ENCODE measurements at places on chromosomes 7 and 10. TPM values are rescaled to one million over a fixed set of nuclear protein-coding genes. Genes with fewer than 3 reads are reported as not detected.

GRCh38 chr10:71663311-71663710, 56.3 kb downstream of the C10orf105 start:
- no peak overlapping the region for H3K4me3 ChIP-seq
- DNase-seq = peak; percentile 47
- no peaks in the 10 kb centered on the region for H3K4me1 ChIP-seq
- H3K27me3 ChIP-seq = no peaks in the 10 kb centered on the region
- H3K36me3 ChIP-seq = no peaks in the 10 kb centered on the region
- H3K27ac ChIP-seq = no peak overlapping the region

DNA sequence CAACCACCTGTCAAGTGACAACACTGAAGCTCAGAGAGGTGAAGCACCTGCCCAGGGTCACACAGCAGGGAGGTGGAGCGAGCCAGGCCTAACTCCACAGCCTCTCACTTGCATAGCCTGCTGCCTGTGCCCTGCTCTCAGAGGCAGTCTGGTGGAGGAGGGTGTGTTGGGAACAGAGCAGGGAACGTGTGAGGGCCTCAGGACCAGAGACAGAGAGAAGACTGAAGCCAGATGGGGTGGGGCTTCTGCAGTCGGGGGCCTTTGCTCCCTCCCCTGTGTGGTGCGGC, 114.0 kb downstream of the PTPN20 start:
- H3K27me3 ChIP-seq = no peaks in the 10 kb centered on the region
- H3K36me3 ChIP-seq = no peaks in the 10 kb centered on the region
- H3K4me1 ChIP-seq = no peaks in the 10 kb centered on the region

DNA sequence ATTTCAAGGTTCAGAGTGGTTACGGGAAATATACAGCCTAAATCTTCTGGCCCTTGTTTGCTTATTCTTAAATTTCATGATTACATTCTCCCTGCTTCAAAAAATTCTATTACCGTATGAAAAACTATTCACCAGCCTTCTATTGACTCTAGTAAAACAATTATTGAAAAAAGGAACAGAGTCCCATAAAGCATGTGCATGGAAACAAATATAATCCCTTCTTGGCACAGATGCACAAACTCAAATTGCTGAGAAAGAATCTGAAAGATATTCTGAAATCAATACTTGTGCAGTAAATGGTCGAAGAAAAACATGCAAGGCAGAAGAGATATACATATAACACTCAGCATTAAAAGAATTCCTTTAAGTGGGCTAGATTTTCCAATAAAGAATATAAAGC, 83.6 kb downstream of the LRRN3 start:
- no peak overlapping the region for H3K4me3 ChIP-seq
- H3K4me1 ChIP-seq = no peaks in the 10 kb centered on the region
- H3K27ac ChIP-seq = no peak overlapping the region
- H3K27me3 ChIP-seq = no peaks in the 10 kb centered on the region
- no peaks in the 10 kb centered on the region for H3K36me3 ChIP-seq

- no peaks in the 10 kb centered on the region for H3K36me3 ChIP-seq
- no peaks in the 10 kb centered on the region for H3K27me3 ChIP-seq
- no peak for DNase-seq
Measured at GRCh38 chr10:35503578-35503977, 101.6 kb upstream of the GJD4 start.

DNA sequence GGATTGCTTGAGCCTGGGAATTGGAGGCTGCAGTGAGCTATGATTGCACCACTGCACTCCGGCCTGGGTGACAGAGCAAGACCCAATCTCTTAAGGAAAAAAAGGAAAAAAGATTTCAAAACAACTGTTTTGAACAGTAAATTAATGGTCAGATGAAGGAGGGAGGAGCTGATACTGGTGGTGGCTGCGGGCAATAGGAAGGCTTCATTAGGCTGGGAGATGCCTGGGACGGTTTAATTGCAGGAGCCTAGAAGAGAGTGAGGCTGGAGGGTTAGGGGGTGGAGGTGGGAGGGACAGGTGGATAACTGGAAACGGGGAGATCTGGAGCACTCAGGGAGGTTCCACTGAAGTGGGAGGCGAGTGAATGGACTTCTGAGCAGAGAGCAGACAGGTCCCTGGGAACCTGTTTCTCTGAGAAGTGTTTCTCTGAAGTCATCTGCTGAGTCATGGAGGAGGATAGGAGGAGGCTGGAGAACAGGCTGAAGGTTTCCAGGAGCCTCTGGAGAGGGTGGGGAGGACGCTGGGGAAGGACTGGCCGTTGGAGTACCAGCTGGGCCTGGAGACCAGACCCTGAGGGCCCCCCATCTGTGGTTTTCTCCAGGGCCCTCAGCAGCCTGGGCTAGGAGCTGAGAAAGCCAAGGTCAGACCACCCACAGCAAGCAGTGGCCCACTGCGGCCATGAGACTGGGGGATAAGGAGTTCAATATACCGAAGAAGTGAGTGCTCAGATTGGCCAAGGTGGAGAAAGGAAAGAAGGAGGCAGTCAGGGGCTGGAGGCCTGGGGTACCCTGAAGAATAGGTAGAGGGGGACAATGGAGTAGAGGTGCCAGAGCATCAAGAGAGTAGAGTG, 14.4 kb upstream of the YWHAG start:
- no peaks in the 10 kb centered on the region for H3K4me1 ChIP-seq
- no peak for DNase-seq
- H3K36me3 ChIP-seq = no peaks in the 10 kb centered on the region
- H3K27ac ChIP-seq = no peak overlapping the region
- no peak overlapping the region for H3K4me3 ChIP-seq

GRCh38 chr10:116879817-116880216, 30.5 kb downstream of the ENO4 start:
- no peaks in the 10 kb centered on the region for H3K27me3 ChIP-seq
- H3K4me1 ChIP-seq = no peaks in the 10 kb centered on the region
- no peak overlapping the region for H3K27ac ChIP-seq
- no peak overlapping the region for H3K4me3 ChIP-seq

DNA sequence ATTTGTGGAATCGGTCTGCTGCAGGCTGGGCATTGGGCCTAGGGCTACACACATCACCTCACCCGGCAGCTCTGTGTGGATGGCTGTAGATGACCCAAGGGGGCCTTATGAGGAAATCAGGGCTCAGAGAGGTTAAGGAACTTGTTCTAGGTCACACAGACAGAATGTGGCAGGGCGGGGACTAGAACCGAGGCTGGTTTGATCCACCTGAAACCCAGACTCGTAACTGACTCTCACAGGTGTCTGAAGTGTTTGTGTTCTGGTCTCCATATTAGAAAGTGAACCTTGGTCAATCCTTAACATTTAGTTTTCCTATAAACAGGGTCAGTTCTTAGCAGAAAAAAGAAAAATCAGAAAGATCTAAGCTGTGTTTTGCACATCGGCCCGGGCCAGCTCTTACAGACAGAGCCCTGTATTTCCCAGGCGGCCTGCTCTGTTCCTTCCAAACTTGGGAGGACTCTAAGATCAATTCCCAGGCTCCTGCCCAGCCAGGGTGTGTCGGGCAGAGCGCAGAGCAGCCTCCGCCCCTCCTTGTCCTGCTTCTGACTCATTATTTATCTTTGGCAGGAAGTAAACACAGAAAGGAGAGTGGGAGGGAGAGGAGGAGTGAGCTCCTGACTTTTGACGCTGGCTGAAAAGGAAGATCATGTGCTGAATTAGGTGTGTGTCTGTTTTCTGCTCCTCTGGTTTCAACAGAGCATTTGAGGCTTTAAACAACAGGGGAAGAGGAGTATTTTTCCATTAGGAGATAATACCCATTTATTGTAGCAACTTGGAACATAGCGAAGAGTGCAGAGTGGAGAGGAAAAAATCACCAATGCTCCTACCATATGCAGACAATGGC, 74.1 kb downstream of the TACC2 start:
- H3K27ac ChIP-seq = peak overlapping the region; percentile 92
- no peak overlapping the region for H3K4me3 ChIP-seq
- DNase-seq = peak; percentile 88
- H3K4me1 ChIP-seq = peaks cover 5% of the 10 kb centered on the region
- no peaks in the 10 kb centered on the region for H3K27me3 ChIP-seq

GRCh38 chr10:122293156-122293960, 22.3 kb downstream of the BTBD16 start:
- DNase-seq = no peak
- H3K27me3 ChIP-seq = no peaks in the 10 kb centered on the region
- no peak overlapping the region for H3K27ac ChIP-seq
- no peaks in the 10 kb centered on the region for H3K36me3 ChIP-seq
- no peak overlapping the region for H3K4me3 ChIP-seq

- H3K4me3 ChIP-seq = no peak overlapping the region
- no peaks in the 10 kb centered on the region for H3K4me1 ChIP-seq
- no peak for DNase-seq
- H3K27ac ChIP-seq = no peak overlapping the region
Measured at GRCh38 chr10:76879116-76879913, 758.3 kb downstream of the KCNMA1 start.

Gene HNRNPH3
- 130 TPM for total RNA-seq

Gene PVRIG
- 1.4 TPM for total RNA-seq
